Panc1 (cell line): ENCODE measurements at places on chromosomes 7 and 10. TPM values are rescaled to one million over a fixed set of nuclear protein-coding genes. Genes with fewer than 3 reads are reported as not detected.

GRCh38 chr10:78703593-78703992 lies 365.2 kb upstream of the ZMIZ1 start:
- DNase-seq: no peak

GRCh38 chr7:124700655-124701054 lies 64.9 kb downstream of the GPR37 start:
- no peak for DNase-seq

The TMEM196 gene
- total RNA-seq: not detected

The HTR5A gene
- total RNA-seq: not detected

DNA sequence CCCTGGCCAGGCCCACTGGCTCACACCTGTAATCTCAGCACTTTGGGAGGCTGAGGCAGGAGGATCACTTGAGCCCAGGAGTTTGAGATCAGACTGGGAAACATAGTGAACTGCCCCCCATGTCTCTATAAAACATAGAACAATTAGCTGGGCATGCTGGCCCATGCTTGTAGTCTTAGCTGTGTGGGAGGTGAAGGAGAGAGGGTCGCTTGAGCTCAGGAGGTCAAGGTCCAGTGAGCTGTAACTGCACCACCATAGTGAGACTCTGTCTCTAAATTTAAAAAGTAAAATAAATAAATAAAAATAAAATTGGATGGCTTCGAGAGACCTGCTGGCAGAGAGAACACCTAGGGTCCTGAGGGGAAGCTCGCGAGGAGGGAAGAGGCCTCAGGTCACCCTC lies 69.9 kb upstream of the PARD3 start:
- DNase-seq: no peak

DNA sequence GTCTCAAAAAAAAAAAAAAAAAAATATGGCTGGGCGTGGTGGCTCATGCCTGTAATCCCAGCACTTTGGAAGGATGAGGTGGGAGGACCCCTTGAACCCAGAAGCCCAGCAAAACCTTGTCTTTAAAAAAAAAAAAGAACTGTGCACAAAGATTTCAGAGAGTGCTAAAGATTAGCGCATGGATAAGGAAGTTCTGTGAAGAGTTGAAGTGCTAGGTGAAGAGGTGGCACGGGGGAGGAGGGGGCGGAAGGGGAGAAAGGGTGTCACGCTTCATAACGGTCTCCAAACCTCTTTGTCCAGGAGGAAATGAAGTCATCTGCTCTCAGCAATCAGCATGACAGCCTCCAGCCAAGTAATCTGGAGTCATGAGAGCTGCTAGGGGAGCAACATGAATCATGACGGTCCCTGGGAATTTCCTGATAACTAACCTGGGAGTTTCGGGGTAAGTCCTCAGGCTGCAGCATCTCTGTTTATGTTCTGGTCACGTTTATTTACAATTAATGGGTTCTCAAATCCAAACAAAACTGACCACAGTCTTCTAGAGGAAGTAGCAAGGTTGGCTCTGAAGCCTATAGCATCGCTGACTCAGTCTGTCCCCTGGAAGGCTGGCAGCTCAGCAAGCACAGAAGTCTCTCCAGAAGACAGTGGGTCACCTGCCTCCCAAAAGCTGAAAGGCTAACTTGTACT lies 1.9 kb upstream of the PLAU start:
- peak; percentile 97 for DNase-seq

DNA sequence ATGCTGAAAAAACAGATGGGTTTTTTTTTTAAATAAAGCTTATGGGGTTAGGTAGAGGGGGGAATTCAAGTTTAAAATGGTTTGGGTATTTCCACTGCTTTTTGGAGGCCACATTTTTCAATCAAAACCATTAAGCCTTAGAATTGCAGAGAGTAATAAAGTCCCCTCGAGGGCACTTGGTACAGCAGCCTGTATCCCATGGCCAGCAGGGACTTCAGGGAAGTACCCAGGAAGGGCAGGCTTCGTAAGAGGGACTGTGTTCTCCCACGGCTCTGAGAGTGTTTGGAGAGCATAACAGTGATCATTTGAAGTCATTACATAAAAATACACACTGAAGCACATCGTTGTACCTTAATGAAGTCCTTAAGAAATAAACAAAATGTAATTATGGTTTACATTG lies 432.7 kb downstream of the DPP6 start:
- DNase-seq: no peak
